SW480 (cell line): ENCODE measurements at places on chromosomes 4 and X.

GRCh38 chr4:150104404-150105027 lies 26.3 kb downstream of the DCLK2 start:
- no peak for DNase-seq

GRCh38 chrX:133353233-133353632 lies 62.1 kb downstream of the GPC4 start:
- no peak for DNase-seq

- DNase-seq = peak; percentile 37
Measured at GRCh38 chrX:16671005-16671404, 21.0 kb downstream of the S100G start.

- no peak for DNase-seq
Measured at GRCh38 chr4:95929448-95930064, 89.7 kb downstream of the PDHA2 start.

DNA sequence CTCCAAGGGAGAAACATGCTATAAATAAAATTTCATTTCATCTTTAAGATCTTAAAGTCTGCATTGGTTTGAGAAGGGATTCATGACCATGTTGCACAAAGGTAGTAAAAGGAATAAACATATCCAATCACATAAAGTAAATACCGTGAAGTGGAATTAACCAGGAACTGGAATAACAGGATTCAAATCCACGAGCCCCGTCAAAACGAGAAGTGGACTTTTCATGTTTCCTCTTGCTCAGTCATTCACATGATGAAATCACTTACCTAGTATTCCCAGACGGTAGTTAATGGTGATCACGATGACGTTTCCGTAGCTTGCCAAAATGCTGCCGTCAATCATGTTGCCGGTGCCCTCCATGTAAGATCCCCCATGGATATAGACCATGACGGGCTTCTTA lies 199.7 kb downstream of the NLGN4X start:
- no peak for DNase-seq
